ENCODE measurements at places on chromosomes 1 and 21.

- DNase-seq = no peak
These were observed 40.3 kb downstream of the TAS1R2 start for GRCh38 chr1:18819203-18819602.

- DNase-seq = no peak
These were observed 20.8 kb upstream of the EPB41 start for GRCh38 chr1:28893403-28894102.

GRCh38 chr1:67811781-67812180 lies 21.5 kb downstream of the GNG12 start:
- DNase-seq = no peak

- no peak for DNase-seq
These were observed 69.6 kb upstream of the KCNK1 start for GRCh38 chr1:233544304-233544703.

- no peak for DNase-seq
These were observed 320.4 kb downstream of the RPS6KC1 start for GRCh38 chr1:213371525-213371846.

GRCh38 chr1:11479375-11479979 lies 522 bp downstream of the DISP3 start:
- DNase-seq = no peak

DNA sequence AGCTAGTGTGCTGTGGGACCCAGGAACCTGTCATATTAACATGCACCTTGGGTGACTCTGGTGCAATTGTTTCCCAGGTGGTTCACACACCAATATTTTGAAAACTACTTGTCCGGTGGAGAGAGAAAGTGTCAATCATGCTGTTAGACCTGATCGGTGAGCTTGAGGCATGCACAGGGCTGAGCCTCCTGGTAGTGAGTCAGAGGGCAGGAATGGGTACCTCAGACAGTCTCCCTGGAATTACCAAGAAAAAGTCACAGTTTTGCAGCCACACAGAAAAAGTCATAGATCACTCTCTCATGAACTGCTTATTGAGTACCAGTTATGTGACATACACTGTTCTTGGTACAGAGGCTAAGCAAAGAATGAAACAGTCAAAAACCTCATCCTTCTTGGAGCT lies 140.1 kb upstream of the NFIA start:
- DNase-seq = no peak

DNA sequence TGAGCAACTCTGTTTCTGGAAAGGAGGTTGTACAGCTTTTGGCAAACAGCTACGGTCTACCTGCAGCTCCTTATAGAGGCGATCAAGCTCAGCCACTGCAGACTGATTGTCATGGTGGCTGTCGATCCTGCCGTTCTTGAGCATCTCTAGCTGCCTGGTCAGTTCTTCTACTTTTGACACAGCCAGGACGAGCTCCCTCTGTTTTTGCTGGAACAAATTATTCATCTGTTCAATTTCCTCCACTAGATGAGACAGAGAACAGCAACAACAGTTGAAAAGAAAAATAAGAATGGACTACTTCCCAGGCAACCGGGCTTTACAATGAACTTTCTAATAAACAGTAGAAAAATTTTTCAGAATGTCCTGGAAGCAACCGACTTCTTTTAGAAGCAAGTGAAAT lies 42.5 kb downstream of the TP53BP2 start:
- DNase-seq = no peak

DNA sequence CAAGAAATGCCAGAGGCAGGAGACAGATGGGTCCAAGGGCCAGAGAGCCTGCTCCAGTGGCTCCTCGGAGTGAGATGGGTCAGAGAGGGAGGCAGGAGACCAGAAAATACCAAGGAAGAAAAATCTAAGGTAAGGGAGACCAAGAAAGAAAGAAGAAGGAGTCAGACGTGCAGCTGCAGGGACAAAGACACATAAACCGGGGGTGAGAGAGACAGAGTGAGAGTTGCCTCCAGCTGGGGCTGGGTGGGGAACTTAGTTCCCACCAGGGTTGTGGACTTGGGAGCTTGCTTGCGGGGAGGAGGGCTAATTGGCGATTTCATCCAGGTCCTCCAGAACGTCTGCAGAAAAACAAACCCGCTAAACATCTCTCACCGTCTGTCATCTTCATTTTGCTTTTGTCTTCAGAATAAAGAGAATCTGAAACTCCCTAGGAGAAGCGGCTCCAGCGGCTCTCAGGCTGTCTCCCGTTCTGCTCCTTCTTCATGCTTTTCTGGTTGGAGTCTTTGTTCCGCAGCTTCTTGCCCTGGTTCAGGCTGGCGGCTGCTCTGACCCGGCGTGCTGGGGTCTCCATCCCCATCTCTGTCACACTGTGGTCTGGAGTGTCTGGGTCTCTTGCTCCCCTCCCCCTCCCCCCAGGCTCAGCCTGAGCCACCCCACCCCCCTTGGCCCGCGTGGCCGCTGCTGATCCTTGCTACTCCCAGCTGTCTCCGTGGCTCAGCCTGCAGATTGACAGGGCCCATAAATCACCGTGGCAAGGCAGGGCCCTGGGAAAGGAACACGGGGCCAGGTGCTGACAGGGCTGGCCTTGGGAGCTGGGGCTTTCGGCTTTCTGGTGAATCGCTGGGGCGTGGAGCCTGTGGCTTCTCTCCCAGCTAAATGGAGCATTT lies 66.6 kb downstream of the UBIAD1 start:
- no peak for DNase-seq

DNA sequence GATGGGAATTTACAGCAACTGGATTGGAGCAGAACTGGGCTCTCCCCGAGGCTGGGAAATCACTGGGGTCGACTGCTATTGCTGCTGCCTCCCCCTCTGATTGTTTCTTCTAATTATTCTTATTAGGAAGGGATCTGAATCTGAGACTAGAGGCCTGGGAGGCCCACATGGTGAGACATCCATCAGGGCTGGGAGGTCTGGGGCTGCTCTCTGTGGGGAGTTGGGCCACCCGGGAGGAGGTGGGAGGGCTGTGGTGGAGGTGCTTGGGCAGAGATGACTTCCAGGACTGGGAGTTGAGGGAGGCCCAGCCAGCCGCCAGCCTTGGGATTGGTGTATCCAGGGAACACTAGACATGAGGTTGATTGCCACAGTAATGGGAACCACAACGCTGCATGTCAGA lies 247.9 kb downstream of the GRIK3 start:
- DNase-seq = no peak

DNA sequence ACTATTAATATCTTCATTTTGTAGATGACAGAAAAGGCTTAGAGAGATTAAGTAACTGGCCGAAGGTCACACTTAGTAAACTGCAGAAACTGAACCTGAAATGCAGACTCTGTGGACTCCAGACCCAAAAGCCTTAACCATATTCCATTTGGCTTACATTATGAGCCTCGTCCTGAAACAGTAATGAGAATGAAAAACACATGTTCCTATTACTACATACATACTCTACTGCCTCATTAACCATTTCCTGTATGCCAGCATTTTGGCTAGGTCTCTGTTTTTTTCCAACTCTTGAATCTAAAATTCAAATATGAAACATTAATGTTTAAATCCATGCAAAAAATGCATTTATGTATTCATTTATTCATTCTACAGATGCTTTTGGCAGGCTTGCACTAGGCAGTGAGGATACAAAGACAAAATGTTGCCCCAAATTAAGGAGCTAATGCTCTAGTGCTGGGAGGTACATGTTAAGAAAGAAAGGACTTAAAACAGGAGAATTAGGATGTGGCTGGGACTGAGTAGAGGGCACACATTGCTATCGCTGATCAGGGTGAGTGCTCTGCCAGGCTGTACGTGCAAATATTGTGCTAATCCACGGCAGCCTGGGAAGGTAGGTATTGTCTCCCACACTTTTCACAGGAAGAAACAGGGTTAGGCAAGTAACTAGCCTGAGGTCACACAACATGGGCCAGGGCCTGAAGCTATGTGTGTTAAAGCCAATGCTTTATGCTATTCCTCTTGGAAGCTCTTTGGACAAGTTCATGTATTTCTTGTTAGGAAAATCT lies 14.0 kb downstream of the DEGS1 start:
- DNase-seq = no peak

- DNase-seq = no peak
These were observed 463.9 kb upstream of the PROX1 start for GRCh38 chr1:213523781-213524398.

DNA sequence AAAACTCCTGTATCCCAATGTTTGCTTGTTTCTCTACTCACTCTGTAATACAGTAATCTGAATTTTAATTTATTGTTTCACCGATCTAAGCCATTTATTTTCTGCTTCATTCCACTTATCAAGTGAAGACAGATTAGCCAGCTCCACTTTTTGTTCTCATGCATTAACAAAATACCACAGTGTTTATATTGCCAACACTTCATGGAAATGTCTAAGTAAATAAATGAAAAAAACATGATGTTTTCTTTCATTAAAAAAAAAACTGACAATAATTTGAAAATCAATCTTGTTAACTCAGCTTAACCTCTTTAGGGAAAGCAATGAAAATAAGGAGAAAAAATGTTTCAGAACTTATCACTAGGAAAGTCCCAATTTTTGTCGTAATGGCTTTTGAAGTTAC lies 11.5 kb downstream of the ARHGAP29 start:
- DNase-seq = no peak

- DNase-seq = no peak
These were observed 249.2 kb upstream of the KIAA0040 start for GRCh38 chr1:175441791-175442190.

GRCh38 chr1:202235856-202236837 lies 42.5 kb downstream of the LGR6 start:
- DNase-seq = peak; percentile 81

GRCh38 chr1:154190550-154190949 lies 1.4 kb downstream of the TPM3 start:
- DNase-seq = no peak

DNA sequence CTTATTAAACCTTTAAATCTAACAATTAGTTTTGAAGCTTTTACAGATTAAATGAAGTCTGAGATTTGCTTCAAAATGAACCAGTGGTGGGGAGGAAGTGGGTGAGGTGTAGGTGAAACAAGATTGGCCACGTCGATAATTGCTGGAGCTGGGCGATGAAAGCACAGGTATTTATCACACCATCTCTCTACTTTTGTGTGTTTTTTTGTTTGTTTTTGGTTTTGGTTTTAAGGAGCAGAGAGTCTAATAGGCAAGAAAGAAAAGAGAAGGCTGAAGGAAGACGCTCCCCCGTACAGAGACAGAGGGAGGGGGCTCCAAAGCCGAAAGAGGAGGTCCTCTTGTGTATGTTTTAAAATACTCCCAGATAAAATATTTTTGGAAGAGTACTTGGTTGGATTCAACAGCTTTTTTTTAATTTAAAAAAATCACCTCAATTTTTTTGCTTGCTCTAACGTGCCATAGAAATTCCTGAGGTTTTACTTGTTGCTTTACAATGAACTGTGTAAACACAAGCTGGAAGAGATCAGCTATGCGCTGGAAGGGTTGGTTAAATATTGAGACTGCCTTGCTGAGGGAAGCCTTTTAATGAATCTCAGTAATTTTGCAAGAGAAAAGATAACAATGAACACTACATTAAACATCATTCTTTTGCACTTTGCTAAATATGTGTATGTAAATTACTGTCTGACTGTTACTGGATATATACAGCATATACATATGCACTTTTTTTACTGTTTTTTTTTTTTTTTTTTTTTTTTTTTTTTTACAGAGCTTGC lies 6.7 kb upstream of the LGALS8 start:
- no peak for DNase-seq

DNA sequence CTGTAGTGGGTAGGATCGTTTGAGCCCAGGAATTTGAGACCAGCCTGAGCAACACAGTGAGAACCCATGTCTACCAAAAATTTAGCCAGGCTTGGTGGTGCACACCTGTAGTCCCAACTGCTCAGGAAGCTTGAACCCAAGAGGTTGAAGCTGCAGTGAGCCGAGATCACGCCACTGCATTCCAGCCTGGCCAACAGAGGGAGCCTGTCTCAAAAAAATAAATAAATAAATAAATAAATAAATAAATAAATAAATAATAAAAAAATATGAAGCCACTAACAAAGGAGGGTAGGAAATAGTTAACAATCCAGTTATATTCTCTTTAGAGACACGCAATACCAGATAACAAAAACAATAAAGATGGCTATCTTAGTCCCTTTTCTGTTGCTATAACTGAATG lies 11.9 kb upstream of the CBR3 start:
- DNase-seq = no peak

- no peak for DNase-seq
These were observed 234.9 kb downstream of the TNR start for GRCh38 chr1:175508320-175509110.

DNA sequence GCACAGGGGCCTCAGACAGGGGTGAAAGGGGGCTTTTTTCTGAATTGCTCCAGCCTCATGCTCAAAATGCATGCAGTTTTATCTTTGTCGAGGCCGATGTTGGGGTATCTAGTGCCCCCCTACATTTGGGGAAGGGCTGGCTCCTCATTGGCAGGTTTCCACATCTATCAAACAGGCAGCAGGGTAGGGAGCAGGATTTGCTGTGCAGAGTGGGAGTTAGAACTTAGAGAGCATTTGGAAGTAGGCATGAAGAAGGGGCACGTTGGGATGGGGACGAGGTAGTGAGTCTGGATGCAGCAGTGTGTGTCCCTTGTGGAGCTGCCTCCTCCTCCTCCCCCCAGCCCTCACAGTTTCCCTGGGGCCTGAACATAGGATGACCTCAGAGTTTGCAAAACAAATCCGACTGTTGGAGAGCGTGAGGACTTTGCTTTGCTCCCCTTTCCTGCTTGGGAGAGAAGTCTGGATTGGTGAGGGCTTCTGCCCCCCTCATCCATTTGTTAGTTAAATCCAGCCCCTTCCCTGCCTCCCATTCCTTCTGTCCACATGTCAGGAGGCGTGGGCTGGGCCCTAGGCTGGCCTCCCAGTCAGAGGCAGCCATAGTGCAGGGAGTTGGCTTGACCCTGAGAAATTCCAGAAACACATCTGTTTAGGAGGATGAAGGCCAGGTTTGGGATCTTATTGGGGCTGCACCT lies 36.9 kb upstream of the GPR37L1 start:
- DNase-seq = no peak

DNA sequence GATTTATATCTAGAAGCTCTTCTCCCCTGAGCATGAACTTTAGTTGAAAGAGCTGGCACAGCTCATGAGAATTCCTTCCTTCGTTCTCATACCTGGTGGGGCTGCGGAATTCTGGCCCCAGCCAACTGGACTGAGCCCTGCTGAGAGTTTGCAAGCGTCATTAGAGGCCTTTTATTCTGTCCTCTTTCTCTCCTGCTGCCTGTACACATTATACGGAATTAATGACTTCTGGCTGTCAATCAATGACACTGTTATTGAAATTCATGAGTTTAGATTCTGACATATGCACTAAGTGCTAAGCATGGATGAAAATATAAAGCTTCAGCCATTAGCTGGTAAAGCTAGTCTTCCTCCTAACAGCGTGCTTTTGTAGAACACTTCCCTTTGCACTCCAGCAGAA lies 27.5 kb downstream of the KAZN start:
- DNase-seq = no peak

Data from SW 1271 (cell line).